Mesenchymal stem cell (in vitro differentiated cells and primary cell): ENCODE measurements at places on chromosomes 6 and 20.

DNA sequence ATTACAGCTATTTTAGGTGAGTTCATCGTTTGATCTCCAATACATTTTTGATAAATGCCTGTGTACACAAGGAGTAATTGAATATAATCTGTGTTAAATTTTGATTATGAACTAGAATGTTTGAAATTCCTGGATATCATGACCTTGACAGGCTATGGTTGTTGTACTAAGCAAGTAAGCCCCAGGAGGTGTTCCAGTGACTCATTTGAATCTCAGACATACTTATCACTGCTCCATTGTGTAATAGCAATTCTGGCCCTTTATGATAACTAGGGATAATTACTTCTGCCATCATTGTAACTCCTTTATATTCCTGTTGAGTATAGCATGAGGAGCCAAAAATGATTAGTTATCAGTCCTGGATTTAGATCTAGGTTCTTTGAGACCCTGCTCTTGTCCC lies 1424.6 kb upstream of the ADGRB3 start:
- no peak for DNase-seq

GRCh38 chr6:2477250-2477649 lies 231.8 kb upstream of the GMDS start:
- DNase-seq: no peak

DNA sequence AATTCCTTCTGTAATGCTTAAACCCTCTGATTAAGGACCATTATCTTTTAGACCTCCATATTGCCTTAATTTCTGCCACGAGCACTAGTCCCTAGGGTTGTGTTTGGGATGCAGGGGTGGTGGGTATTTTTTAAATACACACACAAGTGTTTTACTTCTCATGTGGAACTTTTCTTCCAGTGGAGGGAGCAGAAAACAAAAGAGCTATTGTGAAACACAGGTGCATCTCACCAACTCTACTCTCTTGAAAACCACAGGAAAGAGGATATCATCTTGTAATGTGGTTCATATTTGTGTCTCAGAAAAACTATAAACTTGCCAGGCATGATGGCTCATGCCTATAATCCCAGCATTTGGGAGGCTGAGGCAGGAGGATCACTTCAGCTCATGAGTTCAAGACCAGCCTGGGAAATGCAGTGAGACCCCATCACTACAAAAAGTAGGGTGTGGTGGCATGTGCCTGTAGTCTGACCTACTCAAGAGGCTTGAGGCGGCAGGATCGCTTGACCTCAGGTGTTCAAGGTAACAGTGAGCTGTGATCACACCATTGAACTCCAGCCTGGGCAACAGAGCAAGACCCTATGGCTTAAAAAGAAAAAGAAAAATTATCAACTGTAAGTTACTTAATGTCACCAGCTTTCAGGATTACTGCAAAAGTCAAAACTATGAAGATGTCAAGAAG lies 37.3 kb downstream of the MRS2 start:
- no peak for DNase-seq

DNA sequence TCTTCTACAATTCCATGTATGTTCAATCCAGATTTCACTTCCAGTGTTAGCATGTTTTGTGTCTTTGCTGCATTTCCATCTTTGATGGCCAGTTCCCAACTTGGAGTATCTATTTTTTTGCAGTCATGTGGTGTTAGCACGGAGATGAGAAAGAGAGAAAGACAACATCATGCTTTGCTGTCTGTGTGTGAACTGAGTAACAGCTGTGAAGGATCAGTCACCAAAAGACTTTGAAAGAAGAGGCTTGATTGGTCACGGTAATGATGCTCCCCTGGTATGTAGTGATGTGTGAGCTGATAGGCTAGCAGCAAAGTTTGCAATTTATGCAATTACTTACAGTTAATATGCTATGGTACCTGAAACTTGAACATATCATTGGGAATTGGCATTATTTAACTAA lies 731.3 kb upstream of the NRSN1 start:
- no peak for DNase-seq

DNA sequence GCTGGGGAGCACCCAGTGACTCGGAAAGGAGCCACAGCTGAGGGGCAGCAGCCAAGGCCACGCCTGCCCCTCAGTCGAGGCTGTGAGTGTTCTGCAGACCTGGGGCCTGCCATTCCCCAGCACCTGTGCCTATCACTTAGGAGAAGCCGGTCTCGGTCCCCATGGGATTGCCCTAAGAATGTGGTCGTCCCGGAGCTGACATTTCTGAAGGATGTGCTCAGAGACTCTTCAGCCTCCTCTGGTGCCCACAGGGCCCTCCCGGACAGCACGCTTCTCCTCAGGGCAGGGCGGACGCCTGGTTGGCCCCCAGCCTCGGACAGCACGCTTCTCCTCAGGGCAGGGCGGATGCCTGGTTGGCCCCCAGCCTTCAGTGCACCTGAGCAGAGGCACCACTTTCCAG lies 223.9 kb downstream of the ERMARD start:
- no peak for DNase-seq

DNA sequence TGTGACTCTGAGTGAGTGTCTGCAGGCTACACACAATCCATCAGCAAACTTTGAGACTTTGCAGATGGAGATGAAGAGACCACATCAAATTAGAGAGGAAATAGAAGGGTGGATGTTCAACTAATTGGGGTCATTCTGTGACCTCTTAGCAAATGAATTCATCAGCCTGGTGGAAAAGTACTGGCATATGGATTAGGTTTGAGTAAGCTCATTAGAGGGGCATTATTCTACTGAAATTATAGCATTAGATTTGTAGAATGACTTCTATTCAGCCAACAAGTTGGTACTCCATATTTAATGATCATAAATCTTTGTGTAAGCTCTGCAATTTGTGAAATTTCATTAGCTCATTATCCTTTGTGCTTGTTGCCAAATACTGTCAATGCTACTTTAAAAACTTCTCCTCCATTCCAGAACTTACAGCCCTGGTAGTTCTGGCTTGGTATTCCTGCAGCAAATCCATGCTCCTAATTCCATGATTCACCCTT lies 63.8 kb downstream of the ADTRP start:
- no peak for DNase-seq

DNA sequence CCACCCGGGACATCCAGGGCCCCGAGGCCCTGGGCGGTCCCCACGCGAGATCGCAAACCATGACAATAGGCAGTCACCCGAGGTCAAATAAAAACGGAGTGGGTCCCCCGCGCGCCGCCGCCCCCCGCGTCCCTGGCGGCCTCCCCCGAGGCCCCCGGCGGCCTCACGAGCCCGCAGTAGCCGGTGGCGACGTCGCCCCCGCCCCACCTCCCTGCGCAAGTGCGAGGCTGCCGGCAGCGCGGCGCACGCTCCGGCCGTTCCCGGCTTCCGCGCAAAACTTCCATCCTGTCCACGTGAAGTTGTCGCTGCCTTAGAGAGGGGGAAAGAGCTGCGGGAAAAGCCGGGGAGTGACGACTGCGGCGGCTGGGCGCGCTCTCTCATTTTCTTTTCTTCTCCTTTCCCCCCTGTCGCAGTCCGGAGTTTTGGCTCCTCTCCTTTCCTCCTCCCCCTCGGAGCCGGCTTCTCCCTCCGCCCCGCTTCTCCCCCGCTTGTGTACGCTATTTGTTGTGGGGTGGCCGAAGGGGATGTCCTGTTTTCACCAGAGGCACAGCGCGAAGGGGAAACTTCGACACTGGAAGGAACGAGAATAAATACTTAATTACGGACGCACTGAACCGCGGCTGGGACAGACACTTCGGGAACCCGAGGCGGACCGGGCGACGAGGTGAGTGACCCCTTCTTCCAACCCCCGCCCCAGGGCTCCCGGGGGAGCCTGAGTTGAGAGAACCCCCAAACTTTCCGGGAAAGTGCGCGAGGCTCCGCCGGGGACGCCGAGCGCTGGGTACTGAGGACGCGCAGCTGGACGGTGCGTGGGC lies at the start of gene EYA4:
EYA4 (plus strand) TSS at position 272 of the 815 bp plus-strand sequence. CDS start 33,424 bp downstream, outside the sequence.
- DNase-seq: peak; percentile 52

GRCh38 chr6:125749865-125750691 lies 646 bp downstream of the HEY2 start:
- no peak for DNase-seq

- DNase-seq: no peak
Observed at GRCh38 chr6:125195526-125195925, 42.0 kb downstream of the TPD52L1 start.
